OCI-M1 (cell line): ENCODE measurements at places on chromosomes 2 and 18.

DNA sequence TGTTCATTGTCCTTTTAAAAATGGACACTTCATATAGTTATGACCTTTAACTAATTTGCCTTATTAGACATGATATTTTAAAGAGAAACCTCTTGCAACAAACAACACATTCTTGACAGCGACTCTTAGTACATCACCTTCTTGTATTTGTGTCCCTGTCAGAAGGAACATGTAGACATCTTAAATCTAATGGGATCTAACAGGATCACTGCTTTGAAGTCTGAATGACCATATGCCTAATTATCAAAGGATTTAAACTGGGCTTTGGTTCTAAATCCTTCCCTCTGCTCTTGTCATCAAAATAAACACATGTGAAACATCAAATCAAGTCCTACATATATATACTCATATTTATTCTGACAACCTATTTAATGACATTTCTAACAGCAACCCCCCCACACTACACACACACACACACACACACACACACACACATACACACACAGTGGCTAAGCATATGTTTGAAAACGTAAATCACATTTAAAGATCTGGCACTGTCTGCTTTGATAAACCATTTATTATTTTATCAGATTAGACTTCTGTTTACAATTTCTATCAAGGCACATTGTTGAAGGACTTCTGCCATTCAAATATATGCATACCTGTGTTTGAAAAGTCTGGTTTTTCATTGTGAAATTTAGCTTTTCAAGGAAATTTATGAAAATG is 4.2 kb downstream of the GALNT13 start:
- no peak for DNase-seq

GRCh38 chr18:49717617-49718016 is 95.7 kb downstream of the ACAA2 start:
- DNase-seq, result no peak

- DNase-seq, result no peak
Measured at GRCh38 chr2:222297600-222297935, 1.2 kb downstream of the PAX3 start.

- DNase-seq, result peak; percentile 92
Measured at GRCh38 chr2:161136696-161137324, 23.4 kb upstream of the TANK start.
